Suppressor macrophage treated with lipopolysaccharide for 1 hour (primary cell): ENCODE measurements at places on chromosomes 3 and 15.

DNA sequence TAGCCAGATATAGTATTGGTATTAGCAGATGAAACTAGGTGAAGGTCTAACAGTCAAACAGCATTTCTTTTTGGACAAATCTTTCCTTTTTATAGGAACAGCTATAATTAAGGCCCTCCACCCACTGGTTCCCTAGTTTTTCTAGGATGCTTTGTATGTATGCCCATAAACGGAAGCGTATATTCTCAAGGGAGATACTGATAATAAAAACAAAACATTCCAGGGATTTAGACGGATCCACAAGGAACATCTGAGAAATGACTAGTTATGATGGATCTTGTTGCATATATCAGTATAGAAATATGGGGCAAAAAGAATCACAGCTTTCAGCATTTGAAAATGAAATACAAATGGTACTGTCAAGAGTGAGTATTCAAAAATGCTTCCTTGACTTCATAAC, 22.5 kb downstream of the LRRC28 start:
- no peak for DNase-seq

- DNase-seq: peak; percentile 5
Observed at GRCh38 chr3:55662683-55663082, 175.6 kb upstream of the WNT5A start.

DNA sequence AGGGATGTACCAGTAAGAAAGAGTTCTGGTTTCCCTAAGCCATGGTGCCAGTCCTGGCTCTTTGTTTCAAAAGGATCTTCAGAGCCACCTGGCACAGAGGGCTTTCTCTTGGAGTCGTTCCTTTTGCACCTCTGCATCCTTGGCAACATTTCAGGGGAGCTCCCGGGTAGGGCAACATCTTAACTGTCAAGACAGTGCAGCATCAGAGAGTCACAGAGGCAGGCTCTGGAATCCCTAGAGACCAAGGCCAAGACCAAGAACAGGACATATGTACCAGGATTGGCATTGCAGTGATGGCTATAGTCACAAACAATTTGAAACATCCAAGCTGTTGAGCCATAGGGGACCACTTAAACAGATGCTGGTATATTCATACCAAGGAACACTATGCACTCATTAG, 129.4 kb upstream of the ADPGK start:
- no peak for DNase-seq

DNA sequence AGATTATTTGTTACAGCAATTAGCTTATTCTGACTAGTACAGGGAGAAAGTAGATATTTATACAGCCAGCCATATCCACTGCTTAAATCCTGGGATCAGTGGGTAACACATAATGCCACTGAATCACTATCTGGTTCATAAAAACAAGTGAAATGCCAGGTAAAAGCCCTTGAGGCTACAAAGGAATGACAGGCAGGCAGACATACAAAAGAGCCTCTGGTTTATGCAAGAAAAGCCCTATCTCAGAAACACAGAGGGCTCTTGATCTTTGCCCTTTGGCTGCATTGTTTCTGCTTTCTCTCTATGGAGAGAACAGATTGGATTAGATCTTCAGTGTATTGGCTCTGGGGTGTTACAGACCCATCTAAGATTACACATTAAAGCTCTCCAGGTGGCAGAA, 115.4 kb upstream of the GADL1 start:
- no peak for DNase-seq

DNA sequence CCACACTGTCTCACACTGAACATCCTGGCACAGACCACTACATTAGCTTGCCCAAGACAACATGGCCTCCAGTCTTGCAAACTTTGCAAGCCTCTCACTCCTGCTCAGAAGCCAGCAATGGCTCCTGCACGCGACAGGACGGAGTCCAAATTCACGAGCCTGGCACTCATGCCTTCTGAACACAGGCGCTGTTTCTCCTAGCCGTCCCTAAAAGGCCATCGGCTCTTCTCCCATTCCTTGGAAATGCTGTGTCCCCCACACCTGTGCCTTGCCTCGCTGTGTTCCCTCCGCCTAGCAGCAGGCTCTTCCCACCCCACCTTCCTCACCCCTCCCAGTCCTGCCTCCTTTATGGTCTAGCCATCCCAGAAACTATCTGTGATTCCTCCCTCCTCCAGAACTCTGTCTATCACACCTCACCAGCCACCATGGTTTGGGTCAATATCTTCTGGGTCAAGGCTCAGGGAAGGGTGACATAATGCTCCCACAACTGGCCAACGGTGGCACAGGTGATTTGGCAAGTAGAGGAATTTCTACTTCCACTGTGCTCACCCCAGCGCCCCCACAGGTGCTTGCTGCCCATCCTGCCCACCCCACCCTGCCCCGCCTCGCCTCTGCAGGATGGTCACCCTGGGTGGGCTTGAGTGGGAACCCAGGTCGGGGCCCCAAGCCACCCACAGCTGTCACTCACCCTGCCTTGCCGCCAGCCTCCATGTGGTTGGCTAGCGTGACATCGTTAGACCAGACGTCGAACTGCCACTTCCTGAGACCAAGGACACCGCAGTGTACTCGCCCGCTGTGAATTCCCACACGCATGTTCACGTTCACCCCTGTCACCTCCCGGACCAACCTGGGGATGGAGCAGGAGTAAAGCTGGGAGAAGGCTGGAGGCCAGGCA, 120.7 kb downstream of the ADCY5 start:
- no peak for DNase-seq

- DNase-seq: peak; percentile 75
Observed at GRCh38 chr3:52270252-52270754, 8.1 kb downstream of the WDR82 start.

DNA sequence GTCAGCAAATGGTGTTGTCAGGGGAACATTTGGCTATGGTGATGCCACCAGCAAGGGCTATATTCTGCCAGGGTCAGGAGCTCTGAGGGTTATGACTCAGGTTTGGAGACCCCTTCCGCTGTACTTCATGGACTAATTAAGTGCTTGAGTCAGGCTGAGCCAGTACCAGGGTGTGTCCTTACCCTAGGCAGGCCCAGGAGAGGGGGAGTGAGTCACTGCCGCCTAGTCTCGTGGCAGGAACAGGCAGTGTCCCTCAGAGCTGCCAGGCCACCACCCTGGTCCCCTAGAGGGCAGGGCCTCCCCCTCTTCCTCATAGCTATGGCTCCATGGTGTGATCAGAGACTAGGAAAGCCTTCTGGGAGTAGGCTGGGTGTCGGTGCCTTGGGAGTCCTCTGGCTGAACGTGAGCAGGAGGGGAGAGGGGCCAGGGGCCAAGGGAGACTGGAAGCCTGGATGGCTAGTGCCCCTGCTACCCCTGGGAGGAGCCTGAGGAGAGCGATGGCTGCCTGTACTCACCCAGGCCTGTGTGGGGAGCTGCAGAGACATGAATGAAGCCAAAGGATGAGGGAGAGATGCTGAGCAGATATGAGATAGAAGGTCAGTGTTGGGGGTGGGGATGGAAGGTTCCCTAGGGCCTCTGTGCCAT, 10.6 kb downstream of the MAPKAPK3 start:
- peak; percentile 88 for DNase-seq

GRCh38 chr3:112718967-112719366, 78.0 kb upstream of the CCDC80 start:
- no peak for DNase-seq

- DNase-seq: peak; percentile 48
Observed at GRCh38 chr3:59422312-59422711, 372.5 kb upstream of the CFAP20DC start.
